CD8-positive, alpha-beta T cell (primary cell): ENCODE measurements at places on chromosomes 7 and 10. TPM values are rescaled to one million over a fixed set of nuclear protein-coding genes. Genes with fewer than 3 reads are reported as not detected.

- no peak for DNase-seq
These were observed 21.6 kb downstream of the LIPJ start for GRCh38 chr10:88608052-88608732.

DNA sequence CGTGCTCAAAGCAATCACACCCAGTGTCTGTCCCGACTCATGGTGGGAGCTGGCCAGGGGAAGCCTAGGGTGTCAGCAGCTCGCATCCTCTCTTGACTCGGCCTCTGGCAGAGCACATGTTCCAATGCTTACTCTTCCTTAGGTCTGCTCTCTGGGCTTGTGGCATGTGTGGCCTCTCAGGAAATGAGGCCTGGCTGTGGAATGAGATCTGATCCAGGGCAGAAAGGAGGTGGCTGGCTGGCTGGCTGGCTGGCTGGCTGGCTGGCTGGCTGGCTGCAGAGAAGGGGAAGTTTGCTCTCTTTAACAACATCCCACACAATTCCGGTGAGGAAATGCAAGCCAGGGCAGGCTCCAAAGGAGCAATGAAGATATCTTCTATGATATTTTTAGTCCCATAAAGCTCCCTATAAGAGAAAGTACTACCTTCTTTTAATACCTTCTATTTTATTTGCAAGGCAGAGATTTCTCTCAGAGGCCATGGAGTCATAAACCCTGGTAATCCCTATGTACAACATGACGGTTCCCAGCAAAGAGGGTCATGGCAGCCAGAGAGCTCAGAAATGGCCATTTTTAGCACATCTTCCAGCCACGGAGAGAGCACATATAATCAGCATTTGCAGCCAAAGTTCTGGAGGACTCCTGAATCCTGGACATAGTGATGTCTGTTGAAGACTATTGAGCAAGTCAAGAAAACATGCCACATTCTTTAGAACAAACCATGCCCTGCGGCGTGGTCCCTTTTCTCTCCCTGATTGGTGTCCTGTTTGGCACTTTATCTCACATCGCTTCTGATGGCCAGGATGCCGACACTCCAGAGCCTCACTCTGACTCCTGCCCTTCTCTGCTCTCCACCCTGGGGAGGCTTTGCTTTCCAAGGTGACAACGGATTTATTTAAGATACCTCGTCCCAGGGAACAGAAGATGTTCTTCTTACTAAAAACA lies 153.7 kb downstream of the FANK1 start:
- DNase-seq: no peak

GRCh38 chr7:140977741-140978140 lies 37.0 kb downstream of the MRPS33 start:
- no peak for DNase-seq

- DNase-seq: no peak
These were observed 272.5 kb upstream of the SEMA3E start for GRCh38 chr7:83921271-83921940.

DNA sequence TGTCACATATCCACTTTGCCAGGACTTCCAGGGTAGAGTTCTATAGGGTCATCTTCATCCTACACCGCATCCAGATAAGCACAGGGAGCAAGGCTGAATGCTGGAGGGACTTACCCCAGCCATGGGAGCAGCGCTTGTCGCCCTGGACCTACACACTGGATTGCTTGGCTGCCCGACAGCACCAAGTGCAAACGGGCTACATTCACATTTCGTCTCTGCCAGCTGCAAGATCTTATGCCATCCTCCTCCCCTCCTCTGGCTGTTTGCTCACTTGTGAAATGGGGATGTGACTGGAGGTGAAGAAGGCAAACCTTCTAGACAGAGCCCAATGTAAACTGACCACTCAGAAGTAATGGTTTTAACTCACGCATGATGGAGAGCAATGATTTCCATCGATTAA lies 1.0 kb downstream of the DDC start:
- no peak for DNase-seq

- DNase-seq: no peak
These were observed 77.0 kb downstream of the CCDC71L start for GRCh38 chr7:106583706-106584690.

GRCh38 chr7:55108818-55109217 lies 90.0 kb downstream of the EGFR start:
- no peak for DNase-seq

DNA sequence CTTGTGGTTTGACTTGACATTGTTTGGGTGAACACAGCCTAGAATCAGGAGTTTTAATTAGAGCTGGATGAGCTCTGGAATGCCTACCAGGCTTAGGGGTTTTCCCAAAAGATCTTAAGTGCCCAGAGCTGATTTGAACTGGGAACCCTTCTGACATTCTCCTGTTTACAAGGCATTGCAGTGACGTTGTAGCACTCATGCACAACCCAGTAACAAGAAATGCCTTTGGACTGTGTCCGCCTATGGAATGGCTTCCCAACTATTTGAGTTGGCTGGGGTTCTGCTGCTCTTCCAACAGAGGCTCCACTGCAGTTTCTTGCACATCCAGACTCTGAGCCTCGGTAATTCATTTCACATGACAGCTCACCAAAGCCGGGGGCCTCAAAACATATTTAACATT lies 76.7 kb upstream of the MKX start:
- DNase-seq: no peak

DNA sequence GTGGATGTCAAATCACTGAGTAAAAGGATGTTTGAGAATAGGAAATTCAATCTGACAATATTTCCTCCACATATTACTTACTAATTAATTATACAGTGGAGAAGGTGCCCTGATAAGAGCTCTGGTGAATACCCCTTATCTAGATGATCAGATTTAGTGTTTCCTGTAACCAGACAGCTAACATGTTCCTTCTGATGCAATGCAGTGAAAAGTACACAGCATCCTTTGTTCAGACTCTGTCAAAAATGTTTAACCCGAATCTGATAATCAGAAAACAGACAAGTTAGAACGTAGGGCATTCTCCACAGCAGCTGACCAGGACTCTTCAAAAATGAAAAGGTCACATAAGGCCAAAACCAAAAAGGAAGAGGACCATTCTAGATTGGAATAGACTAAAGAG lies 46.2 kb downstream of the WDR11 start:
- DNase-seq: no peak

GRCh38 chr7:30164567-30164966 lies 29.8 kb downstream of the MTURN start:
- no peak for DNase-seq

DNA sequence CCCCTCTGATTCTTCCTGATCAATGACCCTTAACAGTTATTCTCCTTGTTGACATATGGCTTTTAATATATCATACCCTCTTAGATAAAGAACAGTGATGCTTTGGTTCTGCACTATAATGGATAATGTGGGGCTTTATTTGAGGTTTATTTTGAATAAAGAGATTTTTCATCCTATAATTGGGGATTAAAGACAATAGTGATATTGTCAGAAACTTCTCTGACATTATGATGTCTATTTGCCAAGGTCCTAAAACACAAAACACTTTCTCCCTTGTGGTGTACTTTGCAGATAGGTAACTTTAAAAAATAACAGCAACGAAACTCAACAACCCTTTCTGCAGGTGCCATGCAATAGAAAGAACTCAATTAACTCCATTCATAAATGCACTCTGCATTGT lies 243.6 kb upstream of the RHOBTB1 start:
- no peak for DNase-seq

- no peak for DNase-seq
These were observed 64.9 kb upstream of the GPR22 start for GRCh38 chr7:107404740-107405537.

DNA sequence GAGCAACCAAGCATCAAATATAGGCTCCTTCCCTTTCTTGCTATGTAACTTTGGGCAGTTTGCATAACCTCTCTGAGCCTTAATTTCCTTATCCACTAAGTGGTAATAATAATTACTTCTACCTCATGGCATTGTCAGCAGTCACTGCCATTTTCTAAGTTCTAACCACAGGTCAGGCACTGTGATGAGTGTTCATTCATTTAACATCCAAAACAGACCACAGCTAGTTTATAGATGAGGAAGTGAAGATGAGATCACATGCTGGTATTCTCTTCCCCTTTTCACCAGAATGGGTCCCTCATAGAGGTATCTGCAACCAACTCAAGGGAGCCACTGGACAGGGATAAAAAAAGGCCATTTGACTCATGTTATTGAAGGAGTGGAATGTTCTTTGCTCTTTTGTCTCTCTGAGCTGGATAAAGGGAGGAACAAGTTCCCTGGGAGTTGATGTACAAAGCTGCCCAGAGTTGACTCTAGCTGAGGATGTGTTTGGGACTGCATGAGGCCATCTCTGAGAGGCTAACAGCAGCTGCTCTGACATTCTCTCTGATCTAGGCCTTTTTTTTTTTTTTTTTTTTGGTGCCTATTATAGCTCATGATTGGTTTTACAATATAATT lies 65.0 kb downstream of the DNAJC12 start:
- DNase-seq: no peak

Gene DOCK1
- total RNA-seq: not detected

Gene ASB10
- total RNA-seq: not detected

Gene ACTR3C
- total RNA-seq: 4.5 TPM

Gene GRM3
- not detected for total RNA-seq

Gene SEMA3C
- not detected for total RNA-seq
